HFFc6 (cell line): ENCODE measurements at places on chromosomes 13 and 19.

- DNase-seq: peak; percentile 15
Observed at GRCh38 chr19:39539165-39539517, 820 bp downstream of the EID2 start.

DNA sequence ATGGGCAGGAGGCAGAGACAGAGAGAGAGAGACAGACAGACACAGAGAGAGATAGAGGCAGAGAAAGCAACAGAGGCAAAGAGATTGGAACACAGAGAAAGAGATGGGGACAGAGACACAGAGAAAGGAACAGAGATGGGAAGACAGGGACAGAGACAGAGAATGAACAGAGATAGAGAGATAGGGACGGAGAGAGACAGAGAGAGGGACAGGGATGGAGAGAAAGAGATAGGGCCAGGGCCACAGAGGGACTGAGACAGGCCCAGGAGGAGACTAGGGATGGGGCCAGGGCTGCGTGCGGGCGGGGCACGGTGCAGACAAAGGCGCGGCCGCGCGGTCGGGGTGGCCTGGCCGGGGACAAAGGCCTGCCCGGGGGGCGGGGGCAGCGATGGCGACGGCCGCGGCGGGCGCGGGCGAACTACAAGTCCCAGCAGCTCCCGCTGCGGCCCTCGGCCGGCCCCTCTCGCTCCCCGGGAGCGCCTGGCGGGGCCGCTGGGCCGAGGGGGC, at the start of gene ZNF358:
Gene ZNF358 (plus strand): TSS at position 459 of the 507 bp plus-strand sequence. CDS start 3,140 bp downstream, outside the sequence.
- DNase-seq: no peak

- no peak for DNase-seq
Observed at GRCh38 chr19:46493236-46494145, 2.2 kb downstream of the PNMA8B start.

- DNase-seq: no peak
Observed at GRCh38 chr13:78198821-78199220, 280.2 kb upstream of the EDNRB start.

GRCh38 chr19:33312065-33312464, 9.7 kb upstream of the CEBPA start:
- no peak for DNase-seq

DNA sequence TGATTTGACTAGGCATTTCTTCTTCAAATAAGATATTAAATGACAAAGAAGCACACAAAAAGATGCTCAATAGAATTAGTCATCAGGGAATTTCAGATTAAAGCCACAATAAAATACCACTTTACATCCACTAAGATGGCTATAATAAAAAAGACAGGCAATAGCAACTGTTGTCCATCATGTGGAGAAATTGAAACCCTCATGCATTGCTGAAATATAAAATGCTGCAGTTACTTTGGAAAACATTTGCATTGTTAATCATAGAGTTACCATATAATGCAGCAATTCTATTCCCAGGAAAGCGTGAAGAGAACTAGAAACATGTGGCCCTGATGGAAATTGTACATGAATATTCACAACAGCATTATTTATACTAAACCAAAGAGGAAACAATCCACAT, 605.5 kb upstream of the SLITRK1 start:
- DNase-seq: no peak

GRCh38 chr13:50888362-50888761, 21.2 kb upstream of the RNASEH2B start:
- no peak for DNase-seq

- DNase-seq: peak; percentile 18
Observed at GRCh38 chr13:108342369-108343289, 73.1 kb downstream of the TNFSF13B start.

DNA sequence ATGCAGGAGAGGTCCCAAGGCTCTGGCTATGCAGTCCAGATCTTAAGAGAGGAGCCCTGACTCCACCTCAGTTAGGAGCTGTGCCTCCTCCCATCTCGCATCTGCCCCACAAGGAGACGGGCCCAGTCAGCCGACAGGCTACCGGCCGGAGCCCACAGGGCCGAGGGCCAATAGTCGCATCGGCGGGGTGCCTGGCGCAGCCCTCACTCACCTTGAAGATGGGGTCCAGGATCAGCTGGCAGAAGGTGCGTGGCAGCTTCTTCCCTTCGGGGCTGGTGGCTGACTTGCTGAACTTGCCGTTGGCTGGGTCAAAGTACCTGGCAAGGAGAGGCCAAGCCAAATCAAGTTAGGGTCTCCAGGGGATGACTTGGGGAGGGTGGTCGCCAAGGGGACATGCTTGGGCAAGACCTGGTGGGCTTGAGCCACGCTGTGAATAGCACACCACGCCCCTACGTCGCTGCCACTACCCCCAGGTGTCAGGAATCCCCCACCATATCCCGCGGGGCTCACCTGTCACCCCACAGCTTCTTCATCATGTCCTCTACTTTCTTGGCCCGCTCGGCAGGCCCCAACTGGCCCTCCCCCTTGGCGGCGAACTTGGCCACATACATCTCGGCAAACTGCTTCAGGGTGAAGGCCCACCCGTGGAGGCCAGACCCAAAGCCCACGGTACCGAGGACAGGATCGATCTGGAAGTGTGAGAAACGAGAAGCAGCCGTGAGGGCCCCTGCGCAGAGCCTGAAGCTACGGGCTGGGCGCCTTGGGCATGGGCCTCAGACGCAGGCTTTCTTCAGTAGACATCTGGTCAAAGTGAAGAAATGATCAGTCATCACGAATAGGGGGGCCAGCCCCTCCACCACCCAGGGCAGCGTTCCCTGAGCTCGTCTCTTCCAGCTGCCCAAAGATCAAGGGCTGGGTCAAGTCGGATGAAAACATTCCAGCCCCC, 3.3 kb downstream of the EEF2 start:
- no peak for DNase-seq

GRCh38 chr19:30556230-30556711, 184.1 kb downstream of the ZNF536 start:
- DNase-seq: no peak

DNA sequence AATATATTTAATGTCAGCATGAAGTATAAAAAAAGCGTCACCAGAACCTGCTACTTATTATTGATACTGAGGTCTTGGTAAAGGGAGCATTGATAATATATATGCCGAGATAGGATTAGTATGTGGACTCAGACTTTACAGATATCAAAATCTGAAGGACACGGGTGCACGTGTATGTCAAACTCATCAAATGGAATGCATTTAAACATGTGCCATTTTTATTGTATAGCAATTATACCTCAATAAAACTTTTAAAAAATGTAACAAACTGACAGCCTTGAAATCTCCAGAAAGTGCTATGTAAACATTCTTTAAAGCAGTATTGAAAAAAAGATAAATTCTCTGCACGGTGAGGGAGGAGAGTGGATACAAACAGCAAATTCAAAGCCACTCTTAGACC, 157.9 kb downstream of the RNF17 start:
- DNase-seq: no peak

- no peak for DNase-seq
Observed at GRCh38 chr13:111241006-111241755, 79.3 kb upstream of the TEX29 start.

DNA sequence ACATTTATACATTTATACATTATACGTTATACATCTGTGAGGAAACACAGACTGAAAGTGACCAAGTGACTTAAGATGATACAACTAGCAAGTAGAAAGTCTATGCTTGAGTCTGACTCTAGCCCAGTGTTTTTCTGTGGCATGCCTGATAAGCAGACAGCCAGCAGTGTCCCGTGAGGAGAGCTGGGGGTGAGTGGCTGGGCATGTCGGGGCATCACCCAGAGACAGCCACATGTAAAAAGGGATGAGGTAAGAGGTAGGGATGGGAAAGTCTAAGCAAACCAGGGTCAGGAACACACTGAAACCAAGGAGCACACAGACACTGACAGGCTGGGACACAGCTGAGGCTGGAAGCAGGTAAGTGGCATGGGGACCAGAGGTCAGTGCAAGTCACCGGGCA, 333.2 kb downstream of the FOXO1 start:
- DNase-seq: no peak

GRCh38 chr13:97798171-97798821, 155.2 kb upstream of the IPO5 start:
- DNase-seq: no peak

DNA sequence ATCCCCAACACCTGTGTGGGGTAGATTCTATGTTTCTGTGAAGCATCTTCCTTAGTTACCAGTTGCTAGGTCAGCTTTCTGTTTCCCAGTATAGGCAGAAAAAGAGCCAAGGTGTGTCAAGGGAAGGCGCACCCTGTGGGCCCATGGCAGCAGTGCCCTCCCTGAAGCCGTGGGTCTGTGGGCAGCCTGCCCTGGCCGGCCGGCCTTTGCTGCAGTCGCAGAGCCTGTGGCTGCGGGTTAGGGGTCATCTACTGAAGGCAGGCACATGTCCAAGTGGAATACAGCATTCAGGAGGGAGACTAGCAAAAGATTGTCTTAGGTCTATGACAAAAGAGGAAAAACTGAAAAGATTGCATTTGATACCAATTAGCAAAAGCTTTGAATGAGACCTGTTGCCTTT, 214.0 kb downstream of the IRS2 start:
- no peak for DNase-seq

- DNase-seq: no peak
Observed at GRCh38 chr13:85671336-85671735, 127.9 kb downstream of the SLITRK6 start.

- DNase-seq: no peak
Observed at GRCh38 chr19:32692727-32693061, 1.1 kb downstream of the NUDT19 start.

DNA sequence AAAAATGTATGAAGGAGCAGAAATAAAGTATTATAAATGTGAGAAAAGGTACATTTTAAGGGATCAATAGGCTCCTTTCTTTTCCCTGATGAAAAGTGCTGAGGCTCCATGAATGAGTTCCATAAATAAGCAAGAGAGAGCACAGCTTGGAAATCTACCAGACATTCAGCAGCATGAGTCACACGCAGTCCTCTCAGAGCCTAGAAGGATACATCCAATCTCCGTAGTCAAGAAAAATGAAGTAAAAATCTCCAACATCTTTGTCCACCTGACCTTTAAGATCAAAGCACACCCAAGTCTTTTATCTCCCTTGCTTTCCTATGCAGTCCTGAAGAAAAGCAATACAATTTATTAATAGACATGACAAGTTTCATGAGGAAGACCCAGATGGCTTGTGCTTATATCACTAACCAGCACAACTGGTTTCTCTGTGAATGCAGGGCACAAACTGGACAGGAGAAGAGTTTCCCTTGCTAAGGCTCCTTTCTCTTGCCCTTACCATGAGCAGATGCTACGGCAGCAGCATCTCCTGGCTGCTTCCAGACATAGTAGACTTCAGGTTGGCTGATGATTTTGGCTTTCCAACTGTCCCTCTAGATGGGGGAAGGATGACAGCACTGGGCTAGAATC, 730.8 kb downstream of the EFNB2 start:
- no peak for DNase-seq

DNA sequence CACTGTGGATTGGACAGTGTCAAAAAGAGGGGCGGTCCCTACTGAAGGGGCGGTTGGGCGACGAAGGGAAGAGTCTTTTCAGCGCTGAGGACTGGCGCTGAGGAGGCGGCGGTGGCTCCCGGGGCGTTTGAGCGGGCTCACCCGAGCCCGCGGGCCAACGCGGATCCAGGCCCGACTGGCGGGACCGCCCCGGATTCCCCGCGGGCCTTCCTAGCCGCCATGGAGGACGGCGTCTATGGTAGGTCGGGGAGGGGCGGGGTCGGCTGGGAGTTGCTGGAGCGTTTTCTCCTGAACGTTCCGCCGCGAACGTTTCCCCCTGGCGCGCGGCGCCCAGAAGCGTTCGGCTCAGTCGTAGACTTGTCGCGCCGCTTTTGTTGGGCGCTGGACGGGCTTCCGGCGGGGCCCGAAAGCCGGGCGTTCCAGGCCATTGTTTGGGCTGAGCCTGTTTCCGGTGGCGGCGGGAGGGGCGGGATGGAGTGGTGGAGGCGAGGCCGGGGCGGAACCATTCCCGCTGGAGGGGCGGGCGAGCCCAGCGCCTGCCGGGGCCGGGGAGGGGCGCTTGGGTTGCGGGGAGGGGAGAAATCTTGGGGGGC, at the start of gene CYTH2:
Gene CYTH2 (plus strand): TSS at position 81 of the 593 bp plus-strand sequence. CDS start 139 bp downstream, at position 220.
- DNase-seq: peak; percentile 76

GRCh38 chr13:32432856-32433255, 4.9 kb upstream of the N4BP2L1 start:
- no peak for DNase-seq

GRCh38 chr13:106859533-106859904, 291.6 kb upstream of the ARGLU1 start:
- DNase-seq: no peak

- no peak for DNase-seq
Observed at GRCh38 chr19:18850471-18851375, 19.0 kb downstream of the UPF1 start.

GRCh38 chr13:101811284-101811839, 358.9 kb downstream of the ITGBL1 start:
- no peak for DNase-seq

DNA sequence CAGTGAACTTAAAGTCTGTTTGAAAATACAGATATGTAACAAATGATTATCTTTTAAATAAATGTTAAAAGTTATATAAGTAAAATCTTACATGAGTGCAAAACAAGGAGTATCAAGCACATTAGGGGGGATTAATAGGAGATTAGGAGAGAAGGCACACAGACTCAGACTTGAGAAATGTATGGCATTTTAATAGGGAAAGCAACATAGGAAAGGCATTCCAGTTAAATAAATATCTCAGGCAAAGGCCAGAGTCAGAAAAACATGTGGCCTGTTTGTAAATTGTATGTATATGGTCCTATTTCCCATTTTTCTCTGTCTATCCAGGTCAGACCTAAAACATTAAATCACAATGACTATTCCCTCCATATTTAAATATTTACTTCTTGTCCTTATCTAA, 462.7 kb downstream of the GPC6 start:
- DNase-seq: peak; percentile 18

GRCh38 chr19:44447916-44448674, at the start of gene ZNF229:
Gene ZNF229 (minus strand): TSS chr19:44448472. CDS start chr19:44442847, 5,625 bp downstream.
- peak; percentile 88 for DNase-seq

- no peak for DNase-seq
Observed at GRCh38 chr19:39310558-39311311, 9.9 kb downstream of the LRFN1 start.
